ENCODE measurements at places on chromosomes 16 and 17.

GRCh38 chr17:63294776-63295175, 151.3 kb downstream of the CYB561 start:
- no peak for DNase-seq

GRCh38 chr16:53507464-53508179, 4.6 kb upstream of the AKTIP start:
- DNase-seq, result no peak

DNA sequence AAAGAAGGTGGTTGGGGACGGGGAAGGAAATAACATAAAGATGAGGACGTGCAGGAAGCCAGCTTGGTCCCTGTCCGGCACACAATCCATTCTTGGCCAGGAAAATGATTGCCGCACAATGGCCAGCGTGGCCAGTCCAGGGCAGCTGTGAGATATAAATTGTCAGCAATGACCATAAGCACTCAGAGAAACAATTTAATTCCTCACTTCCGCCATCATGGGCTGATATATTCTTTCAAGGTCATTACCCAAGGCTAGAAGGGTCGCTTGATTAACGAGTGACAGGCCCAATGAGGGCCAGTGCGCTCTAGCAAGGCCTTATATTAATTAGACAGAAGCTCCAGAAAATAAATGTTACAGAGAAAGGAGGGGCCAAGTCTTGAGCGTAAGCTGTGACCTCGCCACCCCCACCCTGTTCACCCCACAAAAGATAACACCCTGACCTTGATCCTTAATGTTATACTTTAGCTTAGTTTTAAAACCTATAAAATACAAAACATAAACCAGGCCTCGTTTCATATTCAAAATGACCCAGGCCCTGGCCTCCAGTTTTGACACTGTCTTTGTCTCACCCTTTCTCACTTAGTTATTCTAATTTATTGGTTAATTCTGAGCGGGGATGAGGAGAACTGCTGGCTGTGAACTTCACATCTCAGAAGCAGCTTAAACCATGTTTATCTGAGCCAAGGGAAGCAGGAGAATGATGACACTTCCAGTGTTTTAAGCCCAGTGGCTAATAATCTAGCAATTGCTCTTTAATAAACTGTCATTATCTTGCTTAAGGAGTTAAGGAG, 478.3 kb upstream of the ZFHX3 start:
- DNase-seq, result no peak

DNA sequence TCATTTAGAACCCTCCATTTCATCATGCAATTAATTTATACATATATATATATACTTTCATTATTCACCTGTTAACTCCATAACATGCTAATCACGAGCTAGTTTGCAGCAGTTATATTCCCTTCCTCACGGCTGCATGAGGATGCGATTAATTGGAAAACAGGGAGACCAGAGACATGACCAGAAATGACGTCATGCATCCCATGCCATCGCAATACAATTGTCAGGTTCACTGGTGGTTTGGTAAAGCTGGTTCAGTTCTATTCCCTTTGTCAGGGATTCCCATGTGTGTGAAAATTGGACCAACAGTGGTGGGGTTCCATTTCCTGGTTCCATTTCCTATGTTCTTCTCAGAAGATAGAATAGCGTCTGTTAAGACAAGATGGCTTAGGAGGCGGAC, 440.4 kb upstream of the ERCC4 start:
- DNase-seq, result no peak

DNA sequence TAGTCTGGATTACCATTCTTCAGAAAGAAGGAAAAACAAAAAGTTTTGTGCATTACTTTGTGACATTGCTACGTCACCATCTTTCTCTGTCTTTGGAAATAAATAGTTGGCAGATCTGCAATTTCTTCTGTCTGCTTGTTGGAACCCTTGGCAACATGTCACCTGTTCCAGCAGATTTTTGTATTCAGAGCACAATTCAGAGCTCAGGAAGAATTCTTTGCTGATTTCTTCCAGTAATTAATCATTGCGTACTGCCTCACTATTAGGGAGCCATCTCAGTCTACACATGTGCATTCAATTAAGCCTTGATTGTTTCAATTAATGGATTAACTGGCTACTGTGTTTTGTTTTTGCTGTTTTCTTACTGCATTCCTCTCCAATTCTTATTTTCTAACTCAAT, 467.2 kb downstream of the CDH8 start:
- DNase-seq, result no peak

DNA sequence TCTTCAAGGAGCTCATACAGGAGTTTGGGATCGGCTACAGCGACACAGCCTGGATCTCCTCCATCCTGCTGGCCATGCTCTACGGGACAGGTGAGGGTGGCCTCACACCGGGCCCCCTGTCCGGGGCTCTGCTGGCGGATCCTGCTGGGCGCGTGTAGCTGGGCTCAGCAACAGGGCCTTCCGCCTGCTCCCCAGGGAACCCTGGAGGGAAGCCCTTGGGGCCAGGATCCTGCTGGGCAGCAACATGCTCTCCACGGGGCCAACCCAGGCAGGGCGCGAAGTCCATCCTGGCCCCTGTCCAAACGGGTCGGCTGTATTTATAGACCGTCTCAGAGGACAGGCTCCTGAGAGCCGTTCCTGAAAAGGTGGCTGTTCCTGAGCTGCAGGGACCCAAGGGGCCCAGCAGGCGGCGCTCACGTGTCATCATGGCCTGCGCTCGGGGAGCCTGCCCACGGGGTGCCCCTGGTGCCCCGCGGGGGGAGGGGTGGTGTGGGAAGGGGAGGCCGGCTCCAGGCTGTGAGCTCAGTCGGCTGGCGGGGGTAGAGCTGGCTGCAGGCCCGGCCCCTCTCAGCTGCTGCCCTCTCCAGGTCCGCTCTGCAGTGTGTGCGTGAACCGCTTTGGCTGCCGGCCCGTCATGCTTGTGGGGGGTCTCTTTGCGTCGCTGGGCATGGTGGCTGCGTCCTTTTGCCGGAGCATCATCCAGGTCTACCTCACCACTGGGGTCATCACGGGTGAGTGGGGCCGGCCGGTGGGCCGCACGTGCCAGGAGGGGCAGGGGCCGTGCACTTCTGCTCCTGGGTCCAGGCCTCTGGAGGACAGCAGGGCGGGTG, 7.5 kb downstream of the SLC16A3 start:
- peak; percentile 86 for DNase-seq

- DNase-seq, result no peak
Observed at GRCh38 chr16:31270795-31271194, 11.0 kb downstream of the ITGAM start.

- no peak for DNase-seq
Observed at GRCh38 chr17:16925461-16926060, 46.4 kb downstream of the TNFRSF13B start.

DNA sequence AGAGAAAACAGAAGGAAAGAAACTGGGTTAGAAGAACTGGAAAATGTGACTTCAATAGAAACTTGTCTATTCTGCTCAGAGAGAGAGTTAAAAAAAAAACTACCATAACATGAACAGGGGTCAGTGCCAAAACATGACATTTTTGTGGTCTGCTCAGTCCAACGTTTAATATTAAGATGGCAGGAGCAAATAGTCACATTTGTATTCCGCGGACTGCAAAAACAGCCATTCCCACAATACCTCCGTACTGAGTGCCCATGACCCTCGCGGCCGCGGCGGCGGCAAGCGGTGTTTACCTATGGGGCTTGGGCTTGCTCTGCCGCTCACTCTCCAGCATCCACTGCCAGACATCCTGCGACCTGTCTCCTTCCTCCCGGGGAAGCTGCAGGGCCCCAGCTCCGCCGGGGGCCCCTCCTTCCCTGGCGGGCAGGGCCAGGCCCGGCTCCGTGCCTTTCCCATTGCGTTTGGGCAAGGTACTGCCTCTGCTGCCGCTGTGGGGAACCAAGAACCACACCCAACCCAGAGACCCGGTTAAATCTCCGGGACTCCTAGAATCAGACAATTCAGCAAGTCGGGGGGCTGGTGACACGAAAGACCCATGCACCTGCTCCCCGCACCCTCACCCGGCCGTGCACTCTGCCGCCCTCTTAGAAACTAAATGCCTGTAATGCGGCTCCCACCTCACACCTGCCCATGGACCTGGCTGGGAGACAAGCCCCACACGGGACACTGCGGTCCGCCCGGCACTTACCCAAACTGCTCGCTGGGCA, 24.7 kb downstream of the AXIN2 start:
- no peak for DNase-seq

- peak; percentile 55 for DNase-seq
Observed at GRCh38 chr17:43342589-43342890, 56.3 kb upstream of the ARL4D start.

DNA sequence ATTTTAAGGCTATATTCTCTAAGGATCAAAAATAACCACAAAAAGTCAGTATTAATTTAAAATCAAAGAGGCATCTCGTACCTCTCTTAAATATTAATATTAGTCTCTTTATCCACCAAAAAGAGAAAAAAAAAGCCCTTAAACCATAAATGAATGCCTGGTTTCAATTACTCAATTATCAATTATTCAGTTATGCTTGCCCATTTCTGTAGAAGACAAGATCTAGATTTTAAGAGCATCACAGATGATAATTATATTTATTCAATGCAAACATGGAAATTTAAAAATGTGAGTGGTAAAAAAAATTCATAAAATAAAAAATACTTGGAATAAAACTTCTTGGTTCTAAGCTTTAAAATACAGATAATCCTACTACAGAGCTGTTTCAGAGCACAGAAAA, 125.7 kb upstream of the CORO6 start:
- DNase-seq, result no peak

- peak; percentile 95 for DNase-seq
Observed at GRCh38 chr17:57913575-57914272, 41.5 kb downstream of the CUEDC1 start.

DNA sequence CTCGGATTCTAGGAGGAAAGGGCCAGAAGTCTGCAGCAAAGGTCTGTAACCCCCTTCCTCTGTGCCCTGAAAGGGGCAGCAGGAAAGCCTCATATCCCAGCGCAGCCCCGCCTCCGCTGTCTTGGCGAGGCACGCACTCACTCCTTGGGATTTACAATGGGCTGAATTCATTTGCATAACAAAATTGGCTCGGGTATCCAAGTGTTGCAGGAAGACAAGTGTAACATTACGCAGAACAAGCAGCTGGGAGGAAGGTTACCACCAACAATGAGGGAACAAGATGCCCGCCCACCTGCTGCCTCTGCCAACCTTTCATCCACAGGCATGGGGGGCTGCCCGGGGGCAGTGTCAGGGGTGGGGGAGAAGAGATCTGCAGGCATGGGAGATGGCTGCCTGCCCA, 130.4 kb downstream of the MRM1 start:
- peak; percentile 77 for DNase-seq

DNA sequence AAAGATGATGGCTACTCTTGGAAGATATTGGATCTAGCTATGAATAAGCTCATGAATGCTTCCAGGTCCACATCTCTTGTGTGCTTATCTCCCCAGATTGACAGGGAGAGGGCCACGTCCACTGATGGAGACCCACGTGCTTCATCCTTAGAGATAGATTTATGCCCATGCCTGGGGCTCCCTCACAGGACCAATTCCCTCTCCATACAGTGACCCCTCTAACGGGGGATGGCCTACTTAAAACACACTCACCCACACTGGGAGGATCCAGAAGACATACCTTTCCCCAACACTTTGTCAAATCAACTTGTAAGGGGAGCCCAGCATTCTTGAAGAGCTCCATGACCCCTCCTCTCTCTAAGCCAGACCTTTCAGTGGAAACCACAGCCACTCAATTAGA, 169.7 kb upstream of the CDH5 start:
- DNase-seq, result no peak

GRCh38 chr17:17902877-17903276, 66.1 kb upstream of the SREBF1 start:
- DNase-seq, result no peak

DNA sequence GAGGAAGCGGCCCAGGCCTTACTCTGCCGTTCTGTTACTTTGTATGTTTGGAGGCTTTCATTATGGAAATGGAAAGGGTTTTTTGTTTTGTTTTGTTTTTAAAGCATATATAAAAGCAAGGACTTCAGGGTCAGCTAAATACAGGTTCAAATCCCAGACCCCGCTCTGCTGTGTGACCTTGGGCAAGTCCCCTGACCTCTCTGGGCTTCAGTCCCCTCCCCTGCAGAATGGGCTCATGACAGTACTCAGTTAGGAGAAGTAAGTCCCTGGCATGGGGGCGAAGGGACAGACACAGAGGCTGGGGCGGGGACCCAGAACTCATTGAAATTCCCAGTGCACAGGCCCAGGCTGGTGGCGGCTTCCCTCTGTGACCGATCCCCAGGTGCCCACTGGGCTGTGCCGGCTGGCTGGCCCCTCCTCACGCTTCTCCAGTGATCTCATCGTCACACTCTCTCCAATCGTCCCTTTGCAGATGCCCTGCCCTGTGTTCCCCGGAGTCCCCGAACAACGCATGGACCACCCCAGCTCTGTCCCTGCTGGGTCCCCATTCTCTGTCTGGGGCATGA, 979 bp upstream of the CIBAR2 start:
- no peak for DNase-seq

- no peak for DNase-seq
Observed at GRCh38 chr17:81198826-81199481, 23.8 kb downstream of the CEP131 start.

DNA sequence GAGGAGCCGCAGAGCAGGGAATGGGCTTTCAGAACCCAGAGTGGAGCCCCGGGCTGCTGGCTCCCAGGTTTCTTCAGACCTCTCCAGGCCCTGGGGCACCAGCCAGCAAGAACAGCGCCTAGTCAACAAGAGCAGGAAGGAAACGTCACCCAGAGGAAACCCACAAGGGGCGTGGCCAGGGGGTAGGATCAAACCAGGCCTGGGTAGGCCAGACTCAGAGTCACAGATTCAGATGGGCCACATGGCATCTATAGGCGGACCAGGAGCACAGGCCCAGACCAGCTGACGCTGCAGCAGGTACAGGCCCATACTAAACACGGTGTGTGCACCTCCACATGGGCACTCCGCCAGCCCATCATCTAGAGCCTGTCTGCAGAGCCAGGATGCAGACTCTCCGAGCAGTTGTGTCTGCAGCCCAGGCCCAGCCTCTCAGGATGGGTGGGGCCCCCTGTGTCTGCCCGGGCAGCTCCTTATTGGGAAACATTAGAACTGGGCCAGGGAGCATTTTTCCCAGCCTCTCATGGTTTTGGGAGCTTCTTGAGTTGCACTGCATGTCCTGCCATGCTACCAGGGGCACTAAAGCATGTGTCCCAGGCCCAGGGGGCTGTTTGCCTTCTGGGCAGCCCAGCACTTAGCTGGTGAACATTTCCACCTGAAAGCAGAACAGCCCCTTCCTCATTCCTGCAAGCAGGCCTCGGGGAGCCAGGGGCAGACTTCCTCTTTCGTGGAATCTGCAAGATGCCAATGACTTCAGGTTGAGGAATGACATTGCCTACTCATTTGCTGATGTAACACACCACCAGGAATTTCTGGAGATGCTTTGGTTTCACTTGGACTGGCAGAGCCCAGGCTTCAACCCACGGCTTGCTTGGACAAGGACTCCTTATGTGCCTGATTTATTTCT, at the start of gene NLRP1:
NLRP1 (minus strand) TSS at position 127 of the 904 bp plus-strand sequence. CDS start 552 bp downstream, outside the sequence.
- peak; percentile 62 for DNase-seq

All from NCI-H69 (cell line).